ENCODE measurements at places on chromosomes 6 and 20.

- no peak for DNase-seq
These were observed 119.5 kb downstream of the CDC5L start for GRCh38 chr6:44507014-44507413.

- DNase-seq, result no peak
These were observed 9.1 kb downstream of the VTA1 start for GRCh38 chr6:142155895-142156757.

DNA sequence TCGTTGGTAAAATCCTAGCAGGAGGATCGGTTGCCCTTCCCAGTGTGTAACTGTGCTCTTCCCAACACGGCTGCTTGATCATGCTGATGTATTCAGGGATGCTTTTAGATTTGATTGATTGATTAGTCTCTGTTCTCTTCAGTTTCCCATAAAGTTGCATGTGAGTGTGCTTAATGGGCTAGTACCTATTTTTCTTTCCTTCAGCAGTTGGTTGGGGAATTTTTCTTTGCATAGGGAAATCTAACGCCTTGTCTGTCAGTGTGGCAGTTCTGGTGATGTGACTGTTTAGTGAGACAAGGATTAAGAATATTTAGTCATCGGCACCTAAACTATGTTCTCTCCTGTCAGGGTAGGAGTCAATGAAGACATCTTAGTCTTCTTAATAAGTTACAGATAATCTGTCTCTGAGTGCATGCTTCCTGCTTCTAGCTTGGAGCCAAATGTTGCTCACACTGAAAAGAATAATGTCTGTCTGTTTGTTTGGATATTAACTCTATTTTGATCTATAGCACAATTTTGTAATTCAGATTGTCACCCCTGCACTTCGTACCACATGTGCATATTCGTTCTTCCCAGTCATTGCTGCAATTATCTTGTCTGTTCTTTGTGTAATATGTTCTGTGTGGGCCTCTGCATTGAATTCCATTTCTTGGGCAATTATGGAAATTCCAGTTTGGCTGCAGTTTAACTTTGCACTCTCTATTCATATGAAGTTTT, 169.9 kb downstream of the EDN1 start:
- no peak for DNase-seq

DNA sequence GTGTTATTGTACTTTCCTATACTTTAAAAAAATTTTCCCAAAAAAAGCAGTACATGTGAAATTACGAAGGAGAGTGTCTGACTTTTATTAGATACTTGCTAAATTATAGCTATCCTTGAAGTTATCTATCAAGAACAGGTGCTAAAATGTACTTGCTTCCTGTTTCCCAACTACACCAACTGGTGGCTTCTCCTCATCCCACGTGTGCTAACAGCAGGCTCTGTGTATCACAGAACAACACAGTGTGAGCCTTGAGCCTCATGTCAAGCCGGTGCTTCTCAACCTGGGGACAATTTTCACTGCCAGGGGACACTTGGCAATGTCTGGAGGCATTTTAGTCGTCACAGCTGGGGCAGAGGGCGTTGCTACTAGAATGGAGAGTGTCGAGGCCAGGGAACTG, 36.2 kb upstream of the CDYL start:
- DNase-seq, result no peak

DNA sequence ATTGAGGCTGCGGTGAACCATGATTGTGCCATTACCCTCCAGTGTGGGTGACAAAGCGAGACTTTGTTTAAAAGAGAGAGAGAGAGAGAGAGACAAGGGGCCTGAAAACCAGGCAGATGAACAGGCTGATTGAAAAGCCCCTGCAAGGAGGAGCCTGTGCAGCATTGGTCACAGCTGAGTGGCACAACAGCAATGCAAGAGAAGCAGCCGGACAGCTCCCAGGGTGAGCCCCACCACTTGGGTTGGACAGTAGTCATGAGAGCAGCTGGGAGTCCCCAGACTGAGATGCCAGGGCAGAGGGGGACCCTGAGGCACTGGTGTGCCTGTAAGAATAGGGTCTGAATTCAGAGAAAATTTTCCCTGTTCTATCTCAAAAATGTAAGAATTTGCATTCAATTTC, 10.2 kb downstream of the DNPH1 start:
- DNase-seq, result no peak

DNA sequence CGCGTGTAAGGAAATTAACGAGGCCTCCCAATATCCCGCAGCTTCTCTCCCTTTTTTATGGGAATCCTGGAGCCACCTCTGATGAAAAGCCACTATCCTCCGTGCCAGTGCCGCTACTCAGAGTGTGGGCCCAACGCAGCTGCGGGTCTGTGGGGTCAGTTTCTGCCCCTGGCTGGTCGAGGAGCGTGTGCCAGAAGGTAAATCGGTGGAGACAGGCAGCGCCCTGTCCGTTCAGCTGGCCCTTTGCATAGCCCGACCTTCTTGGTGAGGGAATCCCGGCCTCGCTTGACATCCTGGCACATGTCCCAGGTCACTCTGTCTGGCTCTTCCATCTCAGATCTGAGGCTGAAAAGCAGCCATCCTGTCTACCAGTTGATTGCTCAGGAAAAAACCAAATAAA, 4.6 kb downstream of the THBS2 start:
- no peak for DNase-seq
